Anterior cingulate cortex (tissue), 58 donors: ENCODE measurements at places on chromosomes 13 and 19.

- no peak for DNase-seq
These were observed 64.2 kb upstream of the GTF2F2 start for GRCh38 chr13:45055902-45056648.

GRCh38 chr19:460877-461720 lies at the start of gene SHC2:
Gene SHC2 (minus strand): TSS chr19:461033. CDS start chr19:460996, 37 bp downstream.
- peak; percentile 34 for DNase-seq

DNA sequence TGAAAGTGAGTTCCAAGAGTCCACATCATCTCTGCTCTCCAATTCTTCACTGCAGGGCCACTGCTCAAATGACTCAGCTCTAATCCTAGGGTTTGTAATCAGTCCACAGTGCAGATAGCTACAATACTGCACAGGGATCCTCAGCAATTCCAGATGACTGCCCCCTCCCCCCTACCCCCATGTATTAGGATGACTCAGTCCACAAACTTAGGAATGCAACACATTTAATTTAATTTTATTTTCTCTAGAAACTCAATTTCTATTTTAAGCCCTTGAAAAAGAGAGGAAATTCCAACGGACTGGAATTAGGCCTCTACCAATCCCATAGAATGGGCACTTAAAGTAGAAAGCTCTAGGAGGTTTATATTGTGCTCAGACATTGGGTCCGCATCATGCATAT lies 173.8 kb upstream of the SOX21 start:
- DNase-seq = no peak

GRCh38 chr19:51194527-51195315 lies 30.2 kb upstream of the CD33 start:
- DNase-seq = no peak

DNA sequence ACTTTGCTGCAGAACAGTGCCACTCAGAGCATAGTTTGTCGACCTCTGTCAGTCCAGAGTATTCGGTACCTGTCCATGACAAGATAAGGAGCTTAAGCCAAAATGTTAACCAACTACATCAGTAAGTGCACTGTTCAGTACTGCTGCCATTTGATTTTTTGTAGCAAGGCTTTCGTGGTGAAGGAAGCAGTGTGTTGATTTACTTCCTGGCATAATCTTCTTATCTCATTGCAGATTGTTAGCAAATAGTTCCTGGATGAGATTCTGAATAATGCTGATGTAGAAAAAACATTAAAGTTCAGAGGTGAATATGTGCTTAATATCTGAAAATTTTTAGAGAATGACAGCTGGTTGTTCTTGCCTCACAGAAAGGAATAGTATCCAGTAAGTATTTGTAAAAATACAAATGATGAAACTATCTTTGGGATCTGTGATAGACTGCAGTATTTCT lies 85.7 kb downstream of the LRRC63 start:
- no peak for DNase-seq
